ENCODE measurements at places on chromosomes 6 and 20. TPM values are rescaled to one million over a fixed set of nuclear protein-coding genes. Genes with fewer than 3 reads are reported as not detected.

- no peak for DNase-seq
Observed at GRCh38 chr6:80145509-80145908, 39.0 kb downstream of the BCKDHB start.

- no peak for DNase-seq
Observed at GRCh38 chr6:8539453-8539852, 104.1 kb upstream of the SLC35B3 start.

DNA sequence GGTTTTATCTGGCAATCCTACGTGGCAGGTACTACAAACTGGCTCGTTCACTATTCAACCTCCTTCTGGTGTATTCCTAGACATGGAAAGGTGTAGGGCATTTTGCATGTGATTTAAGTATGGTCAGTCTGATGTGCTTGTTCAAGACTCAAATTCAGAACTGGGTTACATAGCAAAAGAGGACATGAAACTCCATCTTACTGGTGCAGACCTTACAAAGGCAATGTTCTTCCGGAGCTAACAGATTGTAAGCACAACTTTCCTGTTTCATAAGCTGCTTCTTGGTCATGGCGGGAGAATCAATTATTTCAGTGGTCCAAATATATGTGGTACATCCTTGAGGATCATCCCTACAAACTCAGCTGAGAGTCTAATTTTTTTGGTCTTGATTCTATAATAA, 703.4 kb downstream of the EPM2A start:
- DNase-seq: no peak

GRCh38 chr20:35286077-35286898, 1.7 kb upstream of the EIF6 start:
- no peak for DNase-seq

The RAET1L gene
- not detected for total RNA-seq

The OXT gene
- not detected for total RNA-seq

The ABHD16B gene
- total RNA-seq: not detected

The SMPDL3A gene
- total RNA-seq: not detected

Measured in activated CD8-positive, alpha-beta T cell treated with anti-CD3 and anti-CD28 coated beads, Interleukin-2, amount 10 ng/mL, durations not matched to agents 7 days and 5 days (primary cell).